ENCODE measurements at places on chromosomes 6 and 20.

GRCh38 chr20:42254673-42255072 lies 636.5 kb upstream of the CHD6 start:
- no peak for DNase-seq

GRCh38 chr6:70398783-70399728 lies 14.3 kb upstream of the FAM135A start:
- DNase-seq = no peak

DNA sequence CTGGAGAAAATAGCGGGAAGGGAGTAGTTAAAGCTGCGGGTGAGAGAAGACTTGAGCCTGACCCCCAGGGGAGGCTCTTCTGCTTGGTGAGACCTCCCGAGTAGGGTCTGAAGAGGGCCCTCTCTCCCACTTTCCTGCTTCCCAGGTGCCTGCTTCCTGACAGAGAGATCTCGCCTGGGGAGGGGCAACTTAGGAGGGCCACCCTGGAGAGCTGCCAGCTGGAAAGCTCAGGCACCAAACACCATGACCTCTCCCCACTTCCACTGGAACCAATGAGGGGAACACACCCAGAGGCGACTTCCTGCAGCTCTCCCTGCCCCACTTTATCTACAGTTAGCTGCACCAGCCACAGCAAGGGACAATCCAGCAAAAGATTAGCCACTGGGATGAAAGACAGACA lies 208.0 kb downstream of the TBXT start:
- no peak for DNase-seq

GRCh38 chr6:136415351-136416007 lies 125.8 kb upstream of the BCLAF1 start:
- no peak for DNase-seq

DNA sequence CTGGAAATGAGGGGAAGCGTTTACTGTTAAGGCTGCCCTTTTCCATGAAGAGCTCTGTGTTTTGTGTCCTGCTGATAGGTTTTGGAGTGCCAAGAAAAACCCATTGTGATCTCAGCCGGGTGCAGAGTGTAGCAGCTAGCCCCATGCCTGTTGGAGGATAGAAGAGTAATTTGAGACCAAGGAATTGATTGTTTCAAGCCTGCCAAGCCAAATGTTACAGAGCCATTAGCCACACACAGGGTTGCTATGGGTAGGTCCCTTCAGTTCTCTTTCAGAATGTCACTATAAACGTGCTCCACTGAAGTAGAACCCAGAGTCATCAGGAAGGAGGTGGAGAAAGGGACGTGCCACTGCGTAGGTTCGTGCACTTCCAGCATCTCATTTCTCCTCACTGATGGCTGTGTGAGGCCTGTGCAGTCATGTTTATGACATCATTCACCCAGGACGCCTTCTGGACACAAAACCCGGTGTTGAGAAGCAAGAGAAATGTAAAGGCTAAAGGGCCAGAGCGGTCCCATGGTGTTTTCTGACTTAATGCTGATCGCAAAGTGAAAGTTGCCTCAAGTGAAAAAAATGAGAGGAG lies 6.6 kb downstream of the GMPR start:
- DNase-seq = no peak

- DNase-seq = no peak
Measured at GRCh38 chr20:32960849-32961731, 43.1 kb downstream of the SUN5 start.

All from activated CD4-positive, alpha-beta T cell treated with anti-CD3 and anti-CD28 coated beads for 1 hour (primary cell).